Fibroblast of skin of right biceps (primary cell): ENCODE measurements at places on chromosomes 11 and 22.

DNA sequence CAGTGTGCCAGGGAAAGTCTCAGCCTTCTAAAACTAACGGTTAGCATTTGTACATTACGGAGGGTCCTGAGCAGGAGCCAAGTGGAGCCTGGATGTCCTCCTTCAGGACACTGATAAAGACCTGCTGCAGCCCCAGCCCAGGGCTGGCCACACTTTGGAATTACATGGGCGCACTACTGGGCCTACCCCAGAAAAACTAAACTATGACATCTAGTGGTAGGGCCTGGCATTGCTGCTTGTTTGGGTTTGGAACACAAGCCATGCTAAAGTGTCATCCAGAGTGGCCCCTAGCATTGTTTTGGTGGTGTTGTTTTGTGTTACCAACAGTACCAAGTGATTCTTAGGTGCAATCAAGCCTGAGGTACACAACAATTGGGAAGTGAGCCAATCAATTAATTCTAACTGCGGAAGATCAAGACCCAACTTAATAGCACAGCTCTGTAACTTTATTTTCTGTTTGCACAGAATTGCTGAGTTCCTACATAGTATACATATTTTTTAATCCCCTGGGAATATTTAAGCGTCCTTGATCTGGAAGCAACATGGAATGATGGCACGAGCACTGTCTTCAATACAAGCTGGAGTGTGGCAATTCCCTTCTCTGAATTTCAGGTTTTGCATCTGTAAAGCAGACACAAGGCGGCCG is 340.7 kb downstream of the LARGE1 start:
- DNase-seq = peak; percentile 49

DNA sequence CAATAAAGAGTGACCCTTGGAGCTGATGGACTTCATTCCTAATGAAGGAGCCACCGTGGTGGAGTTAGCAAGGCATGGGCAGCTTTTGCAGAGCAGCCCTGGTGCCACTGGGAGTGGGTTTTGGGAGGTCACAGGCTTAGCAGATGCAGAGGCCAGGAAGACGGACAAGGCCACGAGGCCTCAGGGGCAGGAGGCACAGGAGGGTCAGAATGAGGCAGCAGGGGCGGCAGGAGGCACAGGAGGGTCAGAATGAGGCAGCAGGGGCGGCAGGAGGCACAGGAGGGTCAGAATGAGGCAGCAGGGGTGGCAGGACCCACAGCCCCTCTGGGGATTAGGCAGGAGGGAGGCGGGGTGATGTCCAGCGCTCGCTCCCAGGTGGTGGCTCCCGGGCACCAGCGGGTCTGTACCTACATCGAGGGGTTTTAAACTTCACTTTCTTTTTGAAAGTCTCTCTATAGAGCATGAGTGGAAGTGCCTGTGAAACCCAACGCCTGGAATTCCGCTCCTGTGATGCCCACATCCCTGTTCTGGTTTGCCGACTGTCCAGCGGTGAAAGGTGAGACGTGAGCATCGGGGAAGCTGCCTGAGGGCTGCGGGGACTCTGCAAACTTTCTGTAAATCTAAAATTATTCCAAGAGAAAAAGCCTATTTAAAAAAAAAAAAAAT is 521.6 kb downstream of the BRD1 start:
- no peak for DNase-seq

DNA sequence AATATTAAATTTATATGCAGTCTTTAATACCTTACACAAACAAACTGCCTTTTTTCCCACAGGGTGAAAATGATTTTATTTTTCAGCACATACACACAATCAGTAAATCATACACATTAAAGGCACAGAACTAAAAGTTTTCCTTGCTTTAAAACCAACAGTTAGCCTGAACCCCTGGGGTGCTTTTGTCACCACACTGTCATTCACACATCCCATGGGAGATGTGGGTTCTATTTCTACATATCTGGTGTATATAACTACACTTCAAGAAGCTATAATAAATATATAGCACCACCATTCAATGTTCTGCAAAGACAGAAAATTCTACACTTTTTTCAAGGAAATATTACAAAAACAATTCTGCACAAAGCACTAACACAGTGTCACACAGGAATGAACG is 197.0 kb downstream of the GUCY1A2 start:
- DNase-seq = no peak

- no peak for DNase-seq
These were observed 63.0 kb downstream of the RPL27A start for GRCh38 chr11:8745431-8746253.

- DNase-seq = no peak
These were observed 48.7 kb upstream of the APOA1 start for GRCh38 chr11:116885951-116886655.

DNA sequence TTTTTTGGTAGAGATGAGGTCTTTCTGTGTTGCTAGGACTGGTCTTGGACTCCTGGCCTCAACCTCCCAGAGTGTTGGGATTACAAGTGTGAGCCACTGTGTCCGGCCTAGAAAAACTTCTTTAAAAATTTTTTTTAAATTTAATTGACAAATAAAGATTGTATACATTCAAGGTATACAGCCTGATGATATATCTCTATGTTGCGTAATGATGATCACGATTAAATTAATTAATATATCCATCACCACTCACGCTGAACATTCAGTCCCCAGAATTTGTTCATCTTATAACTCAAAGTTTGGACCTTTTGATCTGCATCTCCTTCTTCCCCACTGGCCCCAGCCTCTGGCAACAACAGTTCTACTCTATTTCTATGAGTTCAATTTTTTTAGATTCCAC is 27.2 kb downstream of the VSTM5 start:
- DNase-seq = no peak

GRCh38 chr11:86636275-86636674 is 36.1 kb downstream of the ME3 start:
- DNase-seq = no peak

GRCh38 chr11:469684-470560 is 19.8 kb downstream of the PTDSS2 start:
- peak; percentile 53 for DNase-seq

- DNase-seq = peak; percentile 37
These were observed 3.8 kb upstream of the OR5A2 start for GRCh38 chr11:59429924-59430516.

- peak; percentile 42 for DNase-seq
These were observed 234.8 kb downstream of the CASP12 start for GRCh38 chr11:104663190-104664140.

DNA sequence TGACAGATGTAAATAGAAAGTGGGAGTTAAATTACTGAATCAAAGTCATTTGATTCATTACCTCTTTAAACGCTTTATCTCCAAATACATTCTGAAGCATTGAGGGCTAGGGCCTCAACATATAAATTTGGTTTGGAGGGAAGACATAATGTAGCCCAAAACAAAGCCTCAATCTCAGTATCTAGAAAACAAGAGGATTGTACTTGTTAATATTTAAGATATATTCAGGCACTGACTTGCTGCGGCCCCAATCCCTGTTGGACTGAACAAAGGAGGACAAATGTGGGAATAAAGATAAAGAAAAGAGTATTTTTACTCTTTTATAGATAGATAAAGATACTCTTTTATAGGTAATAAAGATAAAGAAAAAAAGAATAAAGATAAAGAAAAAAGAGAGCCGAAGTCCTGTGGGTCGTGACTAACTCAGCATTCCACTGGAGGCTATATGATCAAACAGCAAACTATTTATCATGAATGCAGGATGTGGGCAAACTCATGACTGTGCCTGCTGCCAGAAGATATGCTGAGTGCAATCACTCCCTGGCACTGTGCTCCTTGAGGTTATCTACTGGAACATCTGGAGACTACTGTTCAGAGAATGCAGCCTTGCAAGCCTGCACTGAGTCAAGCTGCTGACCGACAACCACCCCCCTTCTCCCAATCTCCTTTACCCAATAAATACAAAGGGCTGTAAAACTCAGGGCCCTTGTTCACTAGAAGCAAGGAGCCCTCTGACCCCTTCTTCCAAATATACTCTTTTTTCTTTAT is 6.9 kb downstream of the OR10V1 start:
- peak; percentile 90 for DNase-seq

- DNase-seq = no peak
These were observed 10.0 kb downstream of the SIK2 start for GRCh38 chr11:111612224-111612623.

DNA sequence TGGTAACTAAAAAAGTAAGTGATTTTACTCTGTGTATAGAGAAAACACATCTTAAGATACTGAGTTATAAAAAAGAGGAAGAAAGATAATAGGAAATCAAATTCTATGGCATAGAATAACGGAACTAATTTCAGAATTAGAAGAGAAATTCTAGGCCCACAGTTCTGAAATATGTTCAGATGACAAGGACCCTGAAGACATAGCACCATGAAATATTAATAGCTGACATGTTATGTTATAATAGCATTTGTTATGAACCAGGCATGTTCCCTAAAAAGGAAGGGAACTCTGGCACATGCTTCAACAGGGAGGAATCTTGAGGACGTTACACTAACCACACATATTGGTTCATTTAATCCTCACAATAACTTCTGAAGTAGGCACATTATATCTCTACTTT is 32.7 kb downstream of the PRDM10 start:
- no peak for DNase-seq

DNA sequence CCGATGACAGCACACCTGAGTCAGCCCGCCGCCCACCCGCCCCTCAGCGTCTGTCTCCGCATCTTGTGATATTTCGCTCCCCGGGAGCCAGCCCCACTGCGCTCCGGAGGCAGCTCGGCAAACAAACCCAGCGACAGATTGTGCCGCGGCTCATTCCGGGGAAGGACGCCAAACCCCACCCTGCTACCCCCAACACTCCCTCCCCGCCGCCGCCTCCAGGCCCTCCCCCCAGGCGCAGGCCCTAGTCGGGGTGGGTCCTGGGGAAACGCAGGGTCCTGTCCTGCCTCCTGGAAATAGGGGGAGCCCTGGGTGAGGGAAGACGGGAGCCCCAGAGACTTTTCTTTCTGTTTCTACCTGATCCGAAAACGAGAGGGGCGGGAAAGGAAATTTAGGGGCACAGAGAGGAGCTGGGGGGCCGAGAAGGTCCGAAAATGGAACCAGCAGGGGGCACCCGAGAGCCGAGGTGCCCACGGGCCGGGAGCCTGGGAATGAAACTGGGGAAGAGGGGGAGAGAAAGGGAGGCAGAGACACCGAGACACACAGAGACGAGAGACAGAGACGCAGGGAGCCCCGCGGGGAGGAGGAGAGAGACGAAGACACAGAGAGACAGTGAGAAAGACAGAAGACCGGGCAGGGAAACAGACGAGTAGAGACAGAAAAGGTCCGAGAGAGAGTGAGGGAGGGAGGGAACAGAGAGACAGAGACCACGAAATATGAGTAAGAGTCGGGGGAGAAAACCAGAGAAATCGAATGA is 1.7 kb upstream of the RTN4RL2 start:
- DNase-seq = peak; percentile 31

DNA sequence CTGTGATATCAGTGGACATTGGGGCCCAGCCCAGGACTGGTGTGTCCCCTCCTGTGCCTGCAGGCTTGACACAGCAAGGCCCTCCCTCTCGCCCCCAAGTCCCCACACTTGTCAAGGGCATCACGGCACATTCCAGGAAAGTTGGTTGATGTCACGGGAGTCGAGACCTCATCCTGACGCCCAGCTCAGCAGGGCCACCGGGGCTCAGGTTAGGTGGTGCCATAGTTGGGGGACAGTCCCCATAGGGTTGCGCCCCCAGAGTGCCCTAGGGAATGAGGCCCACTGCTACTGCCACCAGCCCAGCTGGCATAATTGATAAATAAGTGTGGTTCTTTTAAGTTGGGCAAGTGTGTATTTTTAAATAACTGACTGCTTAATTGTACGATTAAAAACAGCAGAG is 28.3 kb upstream of the GRAMD4 start:
- no peak for DNase-seq

GRCh38 chr11:70517988-70518907 is 119.9 kb downstream of the CTTN start:
- peak; percentile 64 for DNase-seq

GRCh38 chr11:33016654-33017053 is 976 bp downstream of the DEPDC7 start:
- no peak for DNase-seq

- no peak for DNase-seq
These were observed 10.0 kb downstream of the MUC5B start for GRCh38 chr11:1232883-1233321.

- DNase-seq = no peak
These were observed 56.0 kb downstream of the LIF start for GRCh38 chr22:30190574-30190973.

DNA sequence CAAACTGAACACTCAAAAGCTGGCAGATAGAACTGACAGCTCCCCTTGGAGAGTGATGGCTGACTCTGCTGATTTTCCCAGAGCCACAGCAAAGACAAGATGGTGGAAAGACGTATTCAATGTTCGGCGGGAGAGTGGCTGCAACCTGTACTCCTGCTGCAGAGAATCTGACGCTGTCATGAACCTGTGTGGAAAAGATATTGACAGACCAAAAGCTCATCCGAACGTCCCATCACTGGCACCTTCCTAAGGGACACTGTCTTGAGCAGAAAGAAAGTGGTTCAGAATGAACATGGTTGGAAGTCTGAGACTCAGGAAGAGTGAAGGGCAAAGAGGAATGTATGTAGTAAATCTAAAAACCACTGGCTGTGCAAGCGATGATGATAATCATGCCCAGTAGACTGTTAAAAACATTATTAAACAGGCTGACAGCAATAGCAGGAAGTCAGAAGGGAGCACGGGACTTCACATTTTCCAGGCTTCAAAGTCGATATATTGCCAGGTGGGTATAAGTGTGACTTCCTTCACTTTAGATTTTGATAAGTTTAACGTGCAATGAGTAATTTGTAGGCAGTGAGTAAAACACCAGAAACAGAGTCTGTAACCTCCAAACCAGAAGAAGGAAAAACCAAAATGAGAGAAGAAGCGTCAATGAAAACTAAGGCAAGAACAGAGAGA is 6.2 kb upstream of the IL17REL start:
- DNase-seq = no peak

DNA sequence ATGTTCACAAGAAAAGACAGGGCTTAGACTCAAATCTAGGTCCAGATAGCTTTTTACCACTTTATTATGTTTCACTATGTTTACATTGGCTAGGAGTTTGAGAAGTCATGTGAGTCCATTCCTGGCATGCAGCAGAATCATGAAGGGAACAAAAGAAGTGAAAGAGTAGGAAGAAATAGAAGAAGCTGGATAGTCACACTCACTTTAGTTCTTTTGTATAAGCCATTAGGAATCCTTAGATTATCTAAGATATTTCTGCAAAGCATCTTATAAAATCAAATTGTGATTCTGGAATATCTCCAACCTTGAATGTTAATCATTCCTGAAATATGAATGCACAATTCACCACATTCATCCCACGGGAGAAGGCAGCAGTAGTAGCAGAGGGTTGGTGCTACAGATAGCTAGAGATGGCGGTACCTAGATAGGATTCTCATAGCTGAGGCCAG is 31.9 kb downstream of the MAML2 start:
- peak; percentile 93 for DNase-seq

GRCh38 chr11:19344661-19345518 is 104.1 kb upstream of the E2F8 start:
- DNase-seq = peak; percentile 54

DNA sequence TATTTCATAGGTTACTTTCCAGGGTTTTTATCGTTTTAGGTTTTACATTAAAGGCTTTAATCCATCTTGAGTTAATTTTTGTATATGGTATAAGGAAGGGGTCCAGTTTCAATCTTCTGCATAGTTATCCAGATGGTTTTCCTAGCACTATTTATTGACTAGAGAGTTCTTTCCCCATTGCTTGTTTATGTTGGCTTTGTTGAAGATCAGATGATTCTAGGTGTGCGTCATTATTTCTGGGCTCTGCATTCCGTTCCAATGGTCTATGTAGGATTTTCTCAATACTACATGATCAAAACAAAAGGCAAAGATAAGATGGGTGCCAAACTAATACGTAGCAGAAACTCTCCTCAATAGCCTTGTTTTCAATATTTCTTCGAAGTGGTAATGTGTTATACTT is 14.3 kb upstream of the RIC3 start:
- no peak for DNase-seq

GRCh38 chr11:124699547-124699946 is 25.8 kb downstream of the SPA17 start:
- no peak for DNase-seq
